Activated gamma-delta T cell treated with anti-CD3 and anti-CD28 coated beads, Interleukin-2, amount 50 U/mL, for 16 hours (primary cell): ENCODE measurements at places on chromosomes 7 and 10.

DNA sequence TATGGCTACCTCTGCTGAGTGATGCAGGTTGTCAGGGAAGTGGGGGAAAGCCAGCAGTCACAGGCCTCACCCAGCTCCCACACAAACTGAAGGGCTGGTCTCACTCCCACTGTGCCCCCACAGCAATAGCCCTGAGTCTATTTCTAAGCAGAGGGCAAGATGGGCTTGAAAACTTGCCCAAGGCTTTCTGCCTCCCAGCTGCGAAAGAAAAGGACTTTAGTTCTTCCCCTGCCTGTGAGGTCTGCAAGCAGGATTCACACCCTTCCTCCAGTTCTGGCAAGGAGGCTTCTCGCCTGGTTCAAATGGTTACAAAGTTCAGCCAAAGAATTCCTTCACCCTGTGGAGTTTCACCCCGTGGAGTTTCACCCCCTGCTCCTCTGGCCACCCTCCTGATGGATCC, 63.3 kb upstream of the PRLHR start:
- DNase-seq, result no peak

DNA sequence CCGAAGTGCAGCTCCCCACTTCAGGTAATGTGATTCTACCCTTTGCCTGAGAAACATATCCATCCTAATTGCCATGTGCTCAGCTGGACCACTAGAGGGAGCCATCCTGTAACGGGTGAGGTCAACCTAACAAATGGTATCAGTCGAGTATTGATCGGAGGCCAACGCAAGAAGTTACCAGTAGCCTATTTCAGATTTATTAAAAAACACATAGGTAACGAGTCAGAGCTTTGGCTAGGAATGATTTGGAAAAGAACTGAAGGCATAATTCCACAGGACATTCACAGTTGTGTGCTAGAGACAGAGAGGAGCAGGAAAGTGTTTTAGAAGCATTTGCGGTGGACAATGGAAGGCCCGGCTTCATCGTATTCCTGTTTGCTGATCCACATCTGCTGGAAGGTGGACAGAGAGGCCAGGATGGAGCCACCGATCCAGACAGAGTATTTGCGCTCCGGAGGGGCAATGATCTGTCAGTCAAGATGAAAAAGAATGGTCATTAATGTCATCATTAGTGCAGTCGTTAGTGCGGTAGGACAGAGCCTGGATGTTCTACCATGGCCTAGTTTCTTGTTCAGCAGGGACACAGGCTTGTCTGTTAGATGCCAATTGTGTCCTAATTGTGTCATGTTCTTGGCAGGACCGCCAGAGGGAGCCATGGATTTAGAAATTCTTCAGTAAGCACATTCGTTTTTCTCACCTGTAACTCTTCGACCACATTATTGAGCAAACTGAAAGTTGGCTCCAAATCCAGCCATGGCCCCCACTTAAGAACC, 17.5 kb downstream of the ACTA2 start:
- peak; percentile 59 for DNase-seq

GRCh38 chr7:47622946-47623640, 41.2 kb upstream of the TNS3 start:
- DNase-seq, result no peak

DNA sequence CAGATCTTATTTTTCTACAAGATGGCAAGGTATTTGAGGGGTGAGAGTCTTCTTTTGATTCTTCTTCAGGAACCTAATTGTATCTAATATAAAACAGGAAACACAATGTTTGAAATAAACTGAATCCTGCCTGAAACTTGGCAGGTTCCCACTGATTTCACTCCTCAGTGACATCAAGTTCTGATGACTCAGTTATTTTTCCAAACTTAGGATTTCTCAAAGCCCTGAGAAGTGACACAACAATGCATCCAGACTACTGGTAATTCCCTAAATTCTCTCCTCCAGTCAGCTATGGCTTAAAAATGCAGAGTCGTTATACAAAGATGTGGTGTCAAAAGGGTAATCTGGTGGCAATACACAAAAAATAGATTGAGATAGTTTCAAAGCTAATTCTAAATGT, 80.9 kb downstream of the ABLIM1 start:
- no peak for DNase-seq

- no peak for DNase-seq
These were observed 186.8 kb downstream of the PARD3 start for GRCh38 chr10:34628174-34628796.

DNA sequence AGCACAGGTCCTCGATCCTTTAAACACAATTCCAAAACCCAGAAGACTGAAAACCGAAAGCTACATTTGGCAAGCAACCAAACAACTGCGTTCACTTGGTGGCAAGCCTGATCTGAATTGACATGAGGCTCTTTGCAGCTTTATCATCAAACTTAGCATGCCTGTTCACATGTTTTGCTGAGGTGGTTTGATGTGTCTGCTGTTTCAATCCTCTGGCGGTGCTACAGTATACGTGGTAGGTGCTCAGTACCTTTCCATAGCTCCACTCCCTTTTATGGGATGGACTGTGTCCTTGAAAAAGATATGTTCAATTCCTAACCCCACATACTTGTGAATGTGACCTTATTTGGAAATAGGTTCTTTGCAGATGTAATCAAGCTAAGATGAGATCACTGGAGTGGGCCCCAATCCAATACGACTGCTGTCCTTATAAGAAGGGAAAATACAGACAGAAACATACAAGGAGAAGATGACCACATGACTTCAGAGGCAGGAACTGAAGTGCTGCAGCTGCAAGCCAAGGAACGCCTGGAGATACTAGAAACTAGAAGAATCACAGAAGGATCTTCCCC, 33.4 kb downstream of the CCDC6 start:
- DNase-seq, result no peak

DNA sequence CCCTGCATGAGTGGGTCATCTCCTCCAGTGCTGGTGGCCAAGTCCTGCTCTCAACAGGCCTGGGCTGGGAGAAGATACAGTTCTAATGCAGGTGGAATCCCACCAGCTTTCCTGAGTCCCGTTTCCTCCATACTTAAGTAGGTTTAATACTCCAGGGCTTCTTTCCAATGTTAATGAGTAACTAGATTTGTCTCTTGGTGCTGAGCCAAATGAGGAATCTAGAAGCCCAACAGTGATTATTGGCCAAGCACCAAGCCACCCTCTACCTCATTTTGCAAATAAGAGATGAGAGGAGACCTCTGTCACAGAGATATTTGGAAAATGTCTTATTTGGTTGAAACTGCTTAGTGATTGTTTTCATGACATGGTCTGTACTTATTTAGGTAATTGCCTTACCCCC, 37.1 kb downstream of the STARD3NL start:
- no peak for DNase-seq

- DNase-seq, result no peak
These were observed 90.2 kb upstream of the DUSP5 start for GRCh38 chr10:110407301-110408170.

- DNase-seq, result no peak
These were observed 493.1 kb downstream of the AUTS2 start for GRCh38 chr7:70091362-70091761.
